Mucosa of gallbladder (tissue), 1 donor: ENCODE measurements at places on chromosomes 4 and X. TPM values are rescaled to one million over a fixed set of nuclear protein-coding genes. Genes with fewer than 3 reads are reported as not detected.

The KDM5C gene
- total RNA-seq: 140 TPM

- DNase-seq: no peak
Observed at GRCh38 chr4:47577779-47578553, 92.9 kb downstream of the ATP10D start.

DNA sequence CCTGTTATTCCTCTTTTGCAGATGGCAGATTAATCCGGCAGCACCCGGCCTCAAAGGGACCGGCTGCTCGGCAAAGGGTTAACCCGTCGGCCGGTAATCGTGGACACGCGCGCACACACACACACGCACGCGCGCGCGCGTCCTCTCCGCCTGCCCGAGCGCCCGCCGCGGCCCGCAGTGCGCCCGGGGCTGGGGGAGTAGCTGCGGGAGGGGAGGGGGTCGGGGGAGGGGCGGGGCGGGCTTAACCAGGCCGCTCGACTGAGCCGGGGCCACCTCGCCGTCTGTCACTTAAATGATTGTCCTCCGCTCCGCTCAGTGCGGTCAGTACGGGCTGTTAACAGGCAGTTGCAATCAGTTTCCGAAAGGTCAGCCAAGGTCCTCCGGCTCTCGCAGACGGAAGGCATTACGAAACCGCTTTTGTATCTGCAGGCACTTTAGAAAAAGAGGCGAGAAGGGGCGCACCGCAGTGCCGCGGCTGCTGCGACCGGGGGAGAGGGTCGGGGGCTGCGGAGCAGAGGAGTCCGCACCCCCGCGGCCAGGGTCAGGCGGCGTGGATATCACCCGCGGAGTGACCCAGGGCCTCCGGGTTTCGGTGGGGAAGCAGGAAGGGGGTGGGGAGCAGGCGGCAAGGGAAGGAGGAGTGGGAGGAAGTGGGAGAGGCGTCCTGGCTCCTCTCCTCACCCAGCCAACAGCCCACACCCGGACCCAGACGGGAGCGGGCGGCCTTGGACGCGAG is 57.3 kb upstream of the BCOR start:
- DNase-seq: peak; percentile 71

GRCh38 chrX:9851890-9852289 is 65.7 kb downstream of the SHROOM2 start:
- no peak for DNase-seq

- no peak for DNase-seq
Observed at GRCh38 chr4:16055471-16055870, 28.4 kb downstream of the PROM1 start.

DNA sequence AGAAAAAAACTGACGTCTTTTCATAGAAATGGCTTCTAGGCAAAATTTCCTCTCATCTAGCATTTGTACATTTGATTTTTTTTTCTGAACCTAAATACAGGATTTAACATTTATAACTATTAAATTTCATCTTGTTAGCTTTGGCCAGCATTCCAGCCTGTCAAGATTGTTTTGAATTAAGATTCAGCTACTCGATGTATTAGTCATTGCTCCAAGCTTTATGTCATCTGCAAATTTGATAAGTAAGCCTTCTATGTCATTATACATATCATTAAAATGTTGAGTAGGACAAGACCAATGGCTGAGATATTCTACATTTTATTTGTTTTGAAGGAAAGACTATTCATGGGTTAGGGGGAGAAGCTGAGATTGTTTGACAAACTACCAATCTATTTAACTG is 46.7 kb downstream of the DDX53 start:
- no peak for DNase-seq

The SRPX gene
- 59.5 TPM for total RNA-seq

The BST1 gene
- total RNA-seq: 12.7 TPM

The SFRP2 gene
- total RNA-seq: 34.0 TPM
